GM13976 (cell line): ENCODE measurements at places on chromosomes 12 and 14.
A peak's percentile ranks its signal among the peaks of the same experiment; 100 is the strongest.

DNA sequence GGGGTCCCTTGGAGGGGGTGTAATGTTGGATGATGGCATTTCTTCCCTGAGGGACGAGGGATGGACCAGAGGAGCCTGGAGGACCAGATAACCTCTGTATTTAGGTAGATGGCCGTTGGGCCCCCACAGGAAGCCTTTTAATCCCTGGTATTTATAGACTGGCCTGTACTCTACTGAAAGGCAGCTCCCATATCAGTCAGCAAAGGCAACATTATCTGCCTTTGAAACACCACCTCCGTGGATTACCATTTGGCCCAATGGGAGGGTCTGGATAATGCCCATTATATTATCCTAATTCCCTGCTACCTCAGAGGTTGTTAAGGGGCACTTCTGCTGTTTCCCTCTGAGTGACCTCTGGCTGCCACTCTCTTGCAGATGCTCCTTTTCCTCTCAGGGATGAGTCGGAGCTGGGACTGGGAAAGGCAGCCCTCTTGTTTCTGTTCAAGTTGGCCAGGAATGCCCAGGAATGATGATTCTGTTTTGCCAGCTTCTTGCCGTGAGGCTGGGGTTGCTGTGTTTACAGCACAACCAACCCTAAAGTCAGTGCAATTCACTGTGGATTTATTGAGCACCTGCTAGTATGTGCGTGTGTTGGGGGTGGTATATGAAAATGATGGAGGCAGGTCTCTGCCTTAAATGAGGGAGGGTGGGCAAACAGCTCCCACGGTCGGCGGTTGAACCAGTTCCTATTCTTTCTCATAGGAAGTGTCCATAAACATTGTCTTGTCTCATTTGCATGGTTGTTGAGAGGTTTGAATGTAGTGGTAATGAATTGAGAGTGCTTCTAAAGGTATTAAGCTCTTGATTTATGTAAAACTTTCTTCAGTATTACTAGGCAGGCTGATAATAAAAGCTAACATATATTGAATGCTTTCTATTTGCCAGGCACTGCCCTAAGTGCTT, 18.1 kb downstream of the SUSD6 start:
- DNase-seq: peak; percentile 49

GRCh38 chr12:93453633-93454032, 11.9 kb upstream of the UBE2N start:
- no peak for DNase-seq

DNA sequence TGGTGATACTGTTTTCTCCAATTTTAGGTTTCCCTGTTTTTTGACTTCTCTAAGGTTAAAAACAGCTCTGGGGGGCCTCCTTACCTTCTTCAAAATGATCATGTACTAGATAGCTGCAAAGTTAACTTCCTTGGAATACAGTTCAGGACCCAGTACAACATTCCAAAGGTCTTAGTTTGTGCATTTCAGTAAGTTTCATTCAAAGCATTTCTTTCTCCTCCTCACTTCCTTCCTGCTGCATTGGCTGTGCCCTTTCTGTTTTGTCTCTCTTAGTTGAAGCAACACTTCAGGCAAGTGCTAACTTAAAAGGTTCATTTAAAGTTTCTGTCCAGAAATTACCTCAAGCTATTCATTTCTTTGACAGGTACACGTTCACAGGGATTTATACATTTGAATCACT, 95.7 kb downstream of the SCN8A start:
- DNase-seq: no peak

DNA sequence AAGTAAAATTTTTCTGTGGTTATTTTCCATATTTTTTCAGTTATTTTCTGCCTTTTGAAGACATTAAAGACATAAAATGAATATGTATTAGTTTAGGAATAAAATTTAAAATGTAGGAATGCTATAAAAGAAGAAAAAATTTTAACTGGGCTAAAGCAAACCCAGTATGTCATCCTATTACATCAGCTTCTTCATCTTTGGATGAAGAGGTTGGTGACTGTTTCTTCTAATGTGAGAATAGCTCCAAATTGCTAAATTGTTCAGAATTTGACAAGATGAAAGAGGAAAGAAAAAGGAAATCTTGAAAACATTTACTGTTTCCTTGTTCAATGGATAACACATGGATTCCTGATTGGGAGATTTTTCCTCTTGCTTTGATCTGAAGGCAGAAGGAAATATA, 52.7 kb upstream of the PZP start:
- no peak for DNase-seq

DNA sequence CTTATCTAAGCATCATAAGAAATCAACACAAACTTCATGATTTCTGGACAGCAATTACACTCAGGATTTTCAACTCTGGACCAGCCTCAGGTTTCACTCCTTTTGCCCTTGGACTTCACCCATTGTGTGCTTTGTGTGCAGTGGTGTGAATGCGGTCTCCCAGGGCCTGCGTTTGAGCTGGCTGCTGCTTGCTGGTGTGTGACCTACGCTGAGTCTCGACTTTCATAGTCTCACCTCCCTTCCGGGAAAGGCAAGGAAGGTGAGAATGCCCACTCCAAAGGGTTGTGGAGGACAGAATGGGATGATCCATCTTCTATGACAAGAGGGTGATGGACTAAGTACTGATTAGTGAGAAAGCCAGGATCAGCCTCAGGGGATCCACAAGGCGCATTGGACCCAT, 228.8 kb downstream of the C12orf75 start:
- no peak for DNase-seq

DNA sequence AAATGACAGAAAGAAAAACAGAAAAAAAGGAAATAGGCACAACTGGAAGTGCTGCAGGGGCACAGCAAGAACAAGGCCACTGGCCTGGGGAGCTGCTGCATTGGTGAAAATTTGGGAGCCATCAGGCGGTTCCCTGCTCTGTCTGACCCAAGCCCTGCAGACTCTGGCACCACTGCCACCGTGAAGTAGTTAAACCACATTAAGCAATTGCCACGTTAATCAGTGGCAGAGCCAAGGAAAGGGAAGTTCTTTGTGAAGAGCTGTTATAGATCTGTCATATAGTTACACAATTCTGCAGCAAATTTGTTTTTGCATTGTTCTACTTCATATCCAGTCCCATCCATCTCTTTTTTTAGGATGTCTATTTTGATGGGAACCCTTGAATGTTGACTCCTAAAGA, 915.3 kb downstream of the FSCB start:
- no peak for DNase-seq

GRCh38 chr12:129839679-129840078, 64.1 kb downstream of the TMEM132D start:
- no peak for DNase-seq

- DNase-seq: no peak
Observed at GRCh38 chr12:14417715-14418114, 52.2 kb downstream of the ATF7IP start.

DNA sequence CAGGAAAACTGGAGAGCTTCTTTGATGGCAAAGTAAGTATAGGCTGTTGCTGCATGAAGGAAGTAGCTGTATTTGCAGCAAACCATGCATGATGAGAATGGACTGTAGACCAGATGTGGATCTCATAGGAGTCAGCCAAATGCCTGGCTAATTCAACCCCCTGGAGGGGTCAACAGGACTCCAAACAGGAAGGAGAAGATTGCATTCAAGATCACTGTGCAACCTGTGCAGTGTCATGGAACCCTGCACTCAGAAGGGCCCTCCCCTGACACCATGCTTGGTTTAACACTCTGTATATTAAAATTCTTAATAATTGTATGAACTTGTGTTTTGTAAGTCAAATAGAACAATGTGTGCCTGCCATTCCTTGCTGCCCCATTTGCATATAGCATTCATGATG, 225.1 kb upstream of the FSCB start:
- no peak for DNase-seq

GRCh38 chr12:59186451-59186850, 266.1 kb upstream of the LRIG3 start:
- DNase-seq: no peak

DNA sequence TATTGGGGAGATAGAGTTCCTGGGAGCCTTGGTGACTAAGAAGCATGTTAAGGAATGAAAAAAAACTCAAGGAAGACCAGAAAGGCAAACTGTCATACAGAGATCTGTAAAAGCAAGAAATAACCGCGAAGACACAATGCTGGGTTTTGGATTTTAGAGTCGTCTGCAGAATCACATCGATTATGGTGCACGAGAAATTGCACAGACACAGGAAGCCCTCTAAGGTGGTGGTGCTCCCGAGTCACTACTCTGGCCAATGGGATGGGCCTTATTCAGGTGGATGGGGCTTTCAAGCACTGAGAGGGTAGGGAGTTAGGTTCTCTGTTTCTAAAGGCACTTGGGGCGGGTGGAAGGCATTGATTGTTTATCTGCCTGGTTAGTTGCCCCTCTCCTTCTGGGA, 10.3 kb upstream of the FLVCR2 start:
- no peak for DNase-seq

GRCh38 chr12:590206-590750, 73.0 kb downstream of the NINJ2 start:
- DNase-seq: no peak

GRCh38 chr12:113860950-113861349, 105.2 kb downstream of the RBM19 start:
- DNase-seq: no peak

- peak; percentile 35 for DNase-seq
Observed at GRCh38 chr12:6384499-6385436, 806 bp downstream of the LTBR start.

- no peak for DNase-seq
Observed at GRCh38 chr12:106127338-106128126, 11.2 kb downstream of the NUAK1 start.

- DNase-seq: no peak
Observed at GRCh38 chr14:94570002-94570400, 8.8 kb downstream of the SERPINA4 start.

GRCh38 chr12:132872975-132873421, 14.4 kb downstream of the CHFR start:
- DNase-seq: no peak

DNA sequence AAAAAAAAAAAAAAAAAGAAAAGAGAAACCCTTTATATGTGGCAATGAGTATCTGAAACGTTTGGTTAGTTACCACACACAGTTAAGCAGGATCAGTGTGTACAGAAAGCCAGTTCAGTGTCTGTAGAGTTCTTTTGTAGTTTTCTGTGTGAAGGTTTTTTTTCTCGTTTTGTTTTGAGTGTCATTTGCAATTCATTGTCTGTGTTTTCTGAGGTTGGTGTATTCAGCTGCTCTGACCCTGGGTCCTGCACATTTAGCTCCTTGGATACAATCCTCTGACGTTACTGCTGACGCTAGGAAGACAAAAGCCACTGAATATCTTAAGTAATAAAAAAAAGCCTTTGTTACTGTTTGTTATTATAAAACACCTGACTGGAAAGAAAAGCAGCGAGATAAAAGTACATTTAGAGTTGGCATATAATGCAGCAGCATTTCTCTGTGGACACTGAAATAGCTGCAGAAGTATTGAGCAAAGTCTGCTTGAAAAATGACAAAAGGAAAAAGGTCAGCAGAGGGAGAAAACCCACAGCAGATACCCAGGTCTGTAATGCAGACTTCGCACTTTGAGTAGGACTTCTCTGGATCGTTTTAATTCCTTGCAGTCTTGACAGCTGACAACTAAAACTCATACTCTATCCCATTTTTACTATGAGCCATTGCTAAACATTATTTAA, 89.0 kb downstream of the POLR3B start:
- DNase-seq: no peak

DNA sequence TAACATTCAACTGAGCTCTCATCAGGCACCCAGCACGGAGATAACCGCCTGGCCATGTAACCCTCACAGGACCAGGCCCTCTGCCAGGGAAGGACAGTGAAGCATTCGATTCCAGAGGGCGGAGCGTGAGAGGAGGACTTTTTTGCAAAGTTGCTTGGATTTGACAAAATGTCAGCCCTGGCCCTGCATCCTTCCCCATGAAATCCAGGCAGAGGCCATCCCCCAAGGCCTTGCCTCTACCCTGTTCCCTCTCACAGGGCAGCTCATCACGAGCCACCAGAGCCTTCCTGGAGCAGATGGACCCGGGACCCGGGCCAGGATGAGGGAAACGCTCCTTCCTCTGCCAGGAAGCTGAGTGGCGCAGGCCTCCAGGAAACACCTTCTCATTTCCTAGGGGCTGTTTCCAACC, 17.0 kb downstream of the CAMKK2 start:
- DNase-seq: no peak

GRCh38 chr12:55019784-55020183, at the start of gene NEUROD4:
Gene NEUROD4, plus strand, starts transcription at chr12:55019974. Its CDS starts 6,466 bp downstream, at chr12:55026440.
- DNase-seq: no peak

DNA sequence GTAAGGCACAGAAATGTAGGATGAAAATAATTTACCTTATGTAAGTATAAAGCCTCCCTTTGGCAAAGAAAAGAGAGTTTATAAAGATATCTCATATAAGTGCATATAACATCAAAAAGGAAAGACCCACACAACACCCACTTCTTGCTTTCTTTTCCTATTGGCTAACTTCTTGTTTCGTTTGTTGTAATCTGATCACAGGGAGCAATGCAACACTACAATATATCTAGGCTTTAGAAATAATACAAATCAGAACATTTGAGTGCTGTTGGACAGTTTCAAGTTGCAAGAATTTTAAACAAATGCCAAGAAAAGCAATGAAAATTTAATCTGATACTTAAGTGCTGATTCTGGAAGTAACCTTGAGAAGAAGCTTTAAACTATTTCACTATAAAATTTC, 1.3 kb downstream of the FGD6 start:
- peak; percentile 41 for DNase-seq

DNA sequence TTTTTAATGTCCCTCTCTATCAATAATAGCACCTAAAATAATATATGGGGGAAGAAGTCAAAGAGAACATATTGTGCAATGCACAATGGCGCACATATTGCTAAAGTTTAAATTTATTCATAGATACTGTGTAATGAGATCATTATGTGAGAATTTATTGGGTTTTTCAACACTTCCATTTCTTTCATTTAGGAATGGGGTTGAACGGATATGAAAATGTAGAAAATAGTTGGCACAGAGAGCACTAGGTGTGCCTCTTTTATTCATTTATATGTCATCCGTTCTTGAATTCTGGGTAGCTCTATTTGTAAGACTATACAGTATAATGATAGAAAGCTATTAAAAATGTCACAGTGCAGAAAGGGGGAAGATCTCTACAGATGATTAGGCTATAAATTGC, 63.9 kb downstream of the ATG14 start:
- DNase-seq: no peak
